Stimulated activated CD8-positive, alpha-beta memory T cell treated with anti-CD3 and anti-CD28 coated beads, Interleukin-4, amount 100 ng/mL, for 1 hour (primary cell): ENCODE measurements at places on chromosomes 2 and 18.

DNA sequence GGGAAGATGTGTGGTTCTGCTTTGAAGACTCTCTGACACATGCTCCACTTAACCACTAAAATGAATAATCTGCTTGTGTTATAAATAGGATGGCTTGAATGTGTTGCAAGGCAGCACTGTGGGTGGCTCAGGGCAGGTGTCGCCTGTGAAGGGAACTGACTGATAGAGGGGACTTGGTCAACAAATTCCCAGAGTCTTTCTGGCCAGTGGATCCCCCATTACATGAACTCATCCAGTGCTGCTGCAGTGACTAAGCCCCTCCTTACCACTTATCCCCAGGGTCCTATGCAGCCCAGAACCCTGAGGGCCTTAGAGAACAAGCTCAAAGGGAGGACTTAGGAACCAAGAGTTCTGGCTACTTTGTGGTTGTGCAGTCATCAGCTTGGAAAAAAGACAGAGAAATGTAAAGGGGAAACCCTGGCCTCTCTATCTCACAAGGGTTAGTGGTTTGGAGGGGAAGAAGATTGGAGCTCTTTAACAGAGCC is 226.2 kb upstream of the TNP1 start:
- DNase-seq: no peak

- no peak for DNase-seq
Measured at GRCh38 chr2:201628545-201628944, 14.8 kb downstream of the TMEM237 start.

- no peak for DNase-seq
Measured at GRCh38 chr2:116718451-116718850, 1096.0 kb upstream of the DDX18 start.

DNA sequence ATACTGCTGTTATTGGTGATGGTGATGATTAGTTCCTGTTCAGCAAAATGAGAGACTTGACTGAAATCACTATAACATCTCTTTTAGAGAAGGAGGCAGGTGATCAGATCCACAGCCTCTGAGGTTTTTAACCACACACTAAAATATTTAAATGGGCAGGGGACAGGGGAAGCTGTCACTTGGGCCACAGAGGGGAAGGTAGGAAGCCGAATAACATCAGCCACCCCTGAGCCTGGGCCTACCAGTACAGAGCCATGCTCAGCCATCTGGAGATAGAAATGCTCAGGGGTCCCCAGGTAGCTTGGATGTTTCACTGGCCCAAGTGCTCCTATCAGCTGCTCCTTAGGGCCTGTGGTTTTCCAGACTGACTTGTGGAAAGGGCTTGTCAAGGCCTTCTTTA is 122.3 kb downstream of the MRO start:
- DNase-seq: no peak

DNA sequence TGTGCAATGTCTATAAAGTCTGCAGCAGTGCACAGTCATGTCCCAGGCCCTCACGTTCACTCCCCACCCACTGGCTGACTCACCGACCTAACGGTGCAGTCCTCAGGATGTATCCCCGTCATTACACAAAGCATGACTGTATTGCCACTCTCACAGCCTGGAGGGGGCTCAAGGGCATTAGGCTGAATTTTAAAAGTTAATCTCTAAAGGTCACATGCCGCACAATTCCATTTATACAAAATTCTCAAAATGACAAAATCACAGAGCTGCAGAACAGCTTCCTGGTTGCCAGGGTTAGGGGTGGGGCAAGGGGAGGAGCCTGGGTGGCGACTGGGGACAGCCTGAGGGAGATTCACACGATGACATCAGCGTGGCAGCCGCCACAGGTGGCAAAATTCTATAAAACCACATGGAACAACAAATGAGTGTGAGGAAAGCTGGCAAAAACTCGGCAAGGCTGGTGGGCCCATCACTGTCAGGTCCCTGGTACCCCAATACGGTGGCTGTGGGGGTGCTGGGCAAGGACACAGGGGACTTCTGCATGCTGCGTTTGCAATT is 97.6 kb downstream of the NDUFA10 start:
- peak; percentile 38 for DNase-seq

DNA sequence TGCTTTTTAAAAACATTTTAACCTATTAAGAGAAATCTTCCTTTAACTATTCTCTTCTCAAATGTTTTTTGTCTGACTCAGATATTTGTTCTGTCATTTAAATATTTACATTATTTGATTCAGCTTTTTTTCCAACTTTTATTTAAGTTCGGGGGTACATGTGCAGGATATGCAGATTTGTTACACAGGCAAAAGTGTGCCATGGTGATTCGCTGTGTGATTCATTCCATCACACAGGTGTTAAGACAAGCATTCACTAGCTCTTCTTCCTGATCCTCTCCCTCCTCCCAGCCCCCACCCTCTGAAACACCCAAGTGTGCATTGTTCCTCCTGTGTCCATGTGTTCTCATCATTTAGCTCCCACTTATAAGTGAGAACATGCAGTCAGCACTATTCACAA is 19.4 kb downstream of the SP100 start:
- DNase-seq: no peak

DNA sequence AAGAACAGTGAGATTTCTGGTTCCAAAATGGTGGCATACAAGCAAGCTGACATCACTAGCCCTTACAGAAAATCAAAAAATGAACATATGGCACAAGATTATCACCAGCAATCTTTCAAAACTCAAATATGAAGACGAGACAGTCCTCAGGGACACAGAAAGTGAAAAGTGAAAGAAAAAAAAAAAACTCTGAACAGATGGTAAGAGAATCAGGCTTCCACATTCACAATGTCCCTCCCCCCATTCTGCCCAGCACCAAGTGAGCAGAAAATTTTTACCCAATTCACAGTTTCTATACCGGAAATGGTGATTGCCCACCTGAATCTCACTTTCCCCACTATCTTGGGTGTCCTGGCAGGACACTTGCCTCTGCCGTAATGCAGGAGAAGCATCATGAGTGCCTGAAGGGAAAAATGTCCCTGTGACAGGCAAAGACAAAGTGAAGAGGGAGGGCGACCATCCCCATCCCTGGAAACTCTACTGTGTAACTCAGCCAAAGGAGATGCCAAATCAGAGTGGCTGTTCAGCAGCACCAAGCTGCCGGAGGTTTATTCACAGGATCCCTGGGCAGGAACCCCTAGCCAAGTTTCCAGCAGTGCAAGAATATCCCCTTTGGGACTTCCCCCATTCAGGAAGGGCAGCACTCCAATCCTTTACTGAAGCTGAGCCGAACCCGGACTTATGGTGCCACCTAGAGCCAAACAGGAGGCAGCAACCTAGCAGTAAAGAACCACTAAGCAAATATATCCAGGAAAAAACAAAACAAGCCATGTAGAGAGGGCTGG is 312.2 kb downstream of the LRATD1 start:
- DNase-seq: no peak

- no peak for DNase-seq
Measured at GRCh38 chr2:122009561-122009960, 254.1 kb downstream of the TSN start.

DNA sequence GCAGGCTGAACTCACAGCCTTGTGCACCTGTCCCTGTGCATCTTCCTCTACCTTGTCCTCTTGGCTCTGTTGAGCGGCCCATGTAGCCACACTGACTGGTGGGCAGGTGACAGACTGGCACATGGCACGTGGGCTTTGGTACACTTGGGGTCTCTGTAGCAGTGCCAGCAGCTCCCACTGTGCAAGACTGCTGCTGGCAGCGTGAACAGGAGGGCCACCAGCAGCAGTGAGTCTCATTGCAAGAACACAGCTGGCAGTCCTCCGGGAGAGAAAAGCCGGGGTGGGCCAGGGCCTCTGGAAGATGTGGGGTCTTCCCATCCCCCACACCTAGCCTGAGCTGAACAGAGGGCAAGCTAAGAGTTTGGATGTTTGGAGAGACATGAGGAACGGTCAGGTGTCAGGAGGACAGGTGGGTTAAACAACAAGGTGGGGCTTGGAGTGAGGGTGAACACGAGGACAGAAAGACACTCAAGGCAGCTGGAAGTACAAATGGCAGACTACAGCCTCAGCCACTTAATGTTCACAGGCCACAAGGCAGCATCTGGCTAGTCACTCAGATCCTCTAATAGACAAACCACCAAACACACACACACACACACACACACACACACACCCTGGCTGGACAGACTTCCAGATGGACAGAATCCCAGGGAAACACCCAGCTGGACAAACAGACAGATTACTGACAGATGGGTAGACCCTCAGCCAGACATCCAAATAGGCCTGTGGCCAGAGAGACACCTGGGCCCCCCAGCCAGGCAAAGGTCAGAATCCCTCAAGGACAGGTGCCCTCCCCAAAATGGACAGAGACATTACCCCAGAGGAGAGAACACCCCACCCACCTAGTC is 2.3 kb upstream of the PTPN18 start:
- DNase-seq: no peak

- DNase-seq: no peak
Measured at GRCh38 chr2:146496248-146496647, 1348.6 kb upstream of the ACVR2A start.

- no peak for DNase-seq
Measured at GRCh38 chr18:5286525-5286924, 9.0 kb downstream of the ZBTB14 start.

- no peak for DNase-seq
Measured at GRCh38 chr18:47166294-47166693, 9.9 kb downstream of the IER3IP1 start.

- DNase-seq: no peak
Measured at GRCh38 chr18:36592282-36592681, 236.5 kb downstream of the TPGS2 start.

- DNase-seq: no peak
Measured at GRCh38 chr2:133240491-133241223, 327.6 kb downstream of the NCKAP5 start.

- DNase-seq: no peak
Measured at GRCh38 chr2:203533676-203534591, 1.2 kb downstream of the RAPH1 start.

- DNase-seq: no peak
Measured at GRCh38 chr2:48885841-48886240, 130.3 kb upstream of the LHCGR start.

- no peak for DNase-seq
Measured at GRCh38 chr2:106695919-106696318, 190.0 kb downstream of the ST6GAL2 start.

DNA sequence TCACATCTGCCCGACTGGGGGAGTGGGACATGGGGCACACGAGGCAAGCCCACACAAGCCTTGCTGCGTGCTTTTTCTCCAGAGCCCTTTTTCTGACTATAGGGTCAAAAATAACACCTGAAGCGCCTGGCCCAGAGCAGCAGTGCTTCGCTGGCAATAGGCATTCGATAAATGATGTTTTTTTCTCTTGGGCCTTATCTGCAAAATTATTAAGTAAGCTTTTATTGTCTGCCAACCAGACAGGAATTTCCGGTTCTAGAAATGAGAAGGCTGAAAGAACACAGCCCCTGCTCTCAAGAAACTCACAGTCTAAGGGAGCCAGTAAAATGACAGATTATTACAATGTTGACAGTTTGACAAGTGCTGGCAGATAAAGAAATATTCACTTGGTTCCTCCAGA is 2.7 kb upstream of the TMBIM1 start:
- no peak for DNase-seq

DNA sequence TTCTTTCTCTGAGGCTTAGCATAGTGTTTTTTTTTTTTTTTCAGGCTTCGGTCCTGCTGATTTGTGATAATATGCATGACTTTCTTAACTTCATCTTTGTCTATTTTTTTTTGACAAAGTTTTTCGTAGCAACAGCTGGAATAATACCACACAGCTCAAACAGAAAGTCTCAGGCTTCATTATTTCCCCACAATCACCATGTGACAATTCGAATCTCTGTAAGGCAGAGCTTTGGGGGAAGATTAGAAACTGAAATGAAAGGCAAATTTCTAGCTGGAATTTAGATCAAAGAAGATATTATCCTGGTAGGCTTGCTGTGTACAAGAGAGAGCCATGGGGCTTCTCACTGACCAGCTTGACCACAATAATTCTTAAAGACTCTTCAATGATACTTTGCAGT is 12.2 kb upstream of the CD28 start:
- no peak for DNase-seq

GRCh38 chr2:215740071-215740470 is 273.3 kb downstream of the MREG start:
- DNase-seq: no peak

DNA sequence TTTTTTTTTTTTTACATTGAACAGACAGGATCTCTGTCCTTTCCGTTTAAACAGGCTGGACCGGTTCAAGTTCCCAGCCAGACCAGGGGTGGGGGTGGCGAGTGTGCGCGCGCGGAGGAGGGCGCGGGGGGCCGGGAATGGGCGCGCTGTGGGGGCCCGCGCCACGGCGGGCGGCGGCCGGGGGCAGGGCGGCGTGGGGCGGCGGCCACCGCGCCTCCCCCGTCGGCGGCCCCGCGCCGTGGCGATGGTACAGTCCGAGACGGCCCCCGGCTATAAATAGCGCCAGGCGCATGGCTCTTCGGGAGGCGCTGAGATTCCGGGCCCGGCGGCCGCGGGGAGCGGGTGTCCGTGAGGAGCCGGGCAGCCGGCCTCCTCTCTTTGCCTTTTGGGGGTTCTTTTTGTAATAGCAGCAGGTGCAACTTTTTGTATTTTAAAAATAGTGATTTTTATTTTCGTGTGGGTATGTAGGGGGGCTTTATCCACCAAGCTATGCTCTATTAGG is 430 bp upstream of the CELF4 start:
- DNase-seq: no peak

- DNase-seq: no peak
Measured at GRCh38 chr2:57278451-57278850, 768.2 kb upstream of the VRK2 start.

DNA sequence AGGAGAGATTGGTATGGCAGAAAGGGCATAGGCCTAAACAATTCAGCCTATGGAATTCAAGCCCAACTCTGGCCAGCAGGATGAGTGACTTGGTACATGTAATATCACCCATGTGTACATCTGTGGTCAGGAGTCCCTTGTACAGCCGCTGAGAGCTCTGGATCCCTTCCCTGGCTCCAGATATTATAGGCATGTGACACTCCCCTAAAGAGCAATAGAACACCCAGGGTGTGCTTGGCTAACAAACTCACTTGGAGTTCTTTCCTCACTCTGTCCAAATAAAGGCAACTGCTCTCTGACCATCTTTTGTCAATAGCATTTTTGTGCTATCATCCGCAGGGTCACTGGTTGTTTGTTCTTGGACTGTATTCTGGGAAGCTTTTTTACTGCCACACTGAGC is 197.4 kb upstream of the NCKAP5 start:
- no peak for DNase-seq
